ENCODE measurements at places on chromosomes 1 and 21.

- DNase-seq = no peak
Measured at GRCh38 chr1:222521299-222522104, 26.4 kb downstream of the HHIPL2 start.

DNA sequence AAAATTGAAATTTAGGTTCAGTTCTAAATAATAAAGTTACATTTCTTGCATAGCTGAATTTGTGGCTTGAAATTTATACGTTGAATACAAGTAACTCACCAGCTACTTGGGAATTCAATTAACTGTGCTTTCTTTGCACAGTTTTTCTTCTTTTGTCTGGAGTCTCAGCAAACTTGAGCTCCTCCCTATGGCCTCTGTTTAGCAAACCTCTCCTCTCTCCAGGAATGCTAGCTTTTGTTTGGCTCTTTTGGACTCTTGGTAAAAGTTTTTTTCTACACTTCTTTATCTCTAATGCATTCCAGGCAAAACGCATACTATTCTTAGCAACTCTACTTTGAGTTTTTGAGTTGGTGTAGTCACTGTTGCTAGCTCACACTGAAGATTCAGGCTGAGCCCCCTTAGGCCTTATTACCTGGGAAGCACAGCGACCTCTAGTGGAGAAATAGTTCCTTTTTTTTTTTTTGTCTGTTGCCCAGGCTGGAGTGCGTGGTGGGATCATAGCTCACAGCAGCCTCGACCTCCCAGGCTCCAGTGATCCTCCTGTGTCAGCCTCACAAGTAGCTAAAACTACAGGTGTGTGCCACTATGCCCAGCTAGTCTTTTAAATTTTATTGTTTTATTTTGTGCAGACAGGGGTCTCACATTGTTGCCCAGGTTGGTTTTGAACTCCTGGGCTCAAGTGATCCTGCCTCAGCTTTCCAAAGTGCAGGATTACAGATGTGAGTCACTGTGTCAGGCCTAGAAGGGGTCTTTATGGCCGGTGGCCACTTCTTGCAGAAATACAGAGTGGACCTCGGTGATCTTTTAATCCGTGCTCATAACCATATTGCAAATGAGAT, 61.7 kb downstream of the CASQ2 start:
- no peak for DNase-seq

- no peak for DNase-seq
Measured at GRCh38 chr1:175114996-175115395, 47.4 kb downstream of the TNN start.

DNA sequence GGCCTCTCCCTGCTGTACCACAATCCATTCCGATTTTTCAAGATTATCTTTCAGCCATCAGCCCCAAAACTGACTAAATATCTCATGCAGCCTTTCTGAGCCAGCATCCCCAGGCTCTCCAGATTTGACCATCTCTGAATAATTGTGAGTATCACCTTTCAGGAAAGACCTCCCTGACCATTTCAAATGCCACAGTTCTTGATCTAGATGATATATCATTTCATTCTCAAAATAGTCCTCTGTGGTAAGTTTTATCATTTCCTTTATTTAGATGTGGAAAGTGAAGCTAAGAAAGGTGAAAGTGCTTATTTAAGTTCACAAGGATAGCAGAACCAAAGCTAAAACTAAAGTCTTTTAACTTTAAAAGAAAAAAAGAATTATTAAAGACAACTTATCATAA, 244.0 kb downstream of the PLPP3 start:
- DNase-seq = no peak
